SW480 (cell line): ENCODE measurements at places on chromosomes 6 and 20.
A peak's percentile ranks its signal among the peaks of the same experiment; 100 is the strongest.

DNA sequence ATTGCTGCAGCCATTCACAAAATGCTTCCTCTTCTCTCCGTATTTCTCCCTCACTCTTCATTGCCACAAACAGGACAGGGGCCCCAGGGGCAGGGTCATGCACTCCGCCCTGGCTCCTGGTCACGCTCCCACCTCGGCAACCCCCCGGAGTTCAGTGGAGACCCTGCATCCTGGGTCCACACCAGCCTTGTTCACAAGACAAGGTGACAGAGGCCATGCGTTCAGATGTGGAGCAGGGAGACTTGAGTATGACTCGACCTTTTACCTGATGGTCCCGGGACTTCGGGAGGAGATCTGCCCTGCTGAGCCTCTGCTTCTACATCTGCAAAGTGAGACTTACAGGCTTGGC lies 49.4 kb downstream of the ANKRD60 start:
- no peak for DNase-seq

- DNase-seq = no peak
Measured at GRCh38 chr20:52682237-52682636, 289.9 kb upstream of the TSHZ2 start.

- no peak for DNase-seq
Measured at GRCh38 chr20:54115172-54115854, 44.9 kb upstream of the BCAS1 start.

DNA sequence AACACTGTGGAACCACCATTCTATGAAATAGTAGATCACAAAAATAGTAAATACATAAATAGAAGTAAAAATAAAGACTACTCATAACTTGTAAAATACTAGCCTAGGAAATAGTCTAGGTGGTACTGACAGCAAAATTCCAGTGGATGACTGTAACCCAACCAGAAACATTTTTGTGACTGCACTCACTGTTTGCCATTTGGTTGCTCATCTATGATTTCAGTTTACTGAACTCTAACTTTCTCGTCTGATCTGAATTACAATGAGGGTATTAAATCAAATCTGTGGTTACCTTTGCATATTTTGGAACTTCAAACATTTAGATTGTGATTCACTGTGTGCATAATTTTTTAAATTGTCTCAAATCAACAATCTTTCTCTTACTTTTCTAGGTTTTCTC lies 151.1 kb downstream of the KHDC1L start:
- peak; percentile 49 for DNase-seq
